ENCODE measurements at places on chromosomes 7 and 10.

GRCh38 chr7:14505906-14506305 lies 396.6 kb downstream of the DGKB start:
- no peak for DNase-seq

DNA sequence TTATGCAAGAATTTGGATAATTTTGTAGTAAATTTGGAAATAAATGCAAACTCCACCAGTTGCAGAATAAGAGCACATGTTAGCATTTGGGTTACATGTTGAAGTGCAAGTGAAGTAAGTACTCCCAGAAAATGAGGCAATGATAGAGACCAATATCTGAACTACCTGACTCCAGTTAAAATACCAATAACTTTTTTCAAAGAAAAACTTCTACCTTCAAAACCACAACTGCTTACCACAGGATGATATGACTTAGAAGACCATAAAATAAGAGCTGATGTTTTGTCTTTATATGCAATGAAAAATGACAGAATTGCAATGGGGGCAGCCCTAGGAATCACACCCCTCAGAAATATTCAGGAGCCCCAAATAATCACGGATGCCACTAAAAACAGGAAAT lies 561.6 kb upstream of the TEX47 start:
- no peak for DNase-seq

DNA sequence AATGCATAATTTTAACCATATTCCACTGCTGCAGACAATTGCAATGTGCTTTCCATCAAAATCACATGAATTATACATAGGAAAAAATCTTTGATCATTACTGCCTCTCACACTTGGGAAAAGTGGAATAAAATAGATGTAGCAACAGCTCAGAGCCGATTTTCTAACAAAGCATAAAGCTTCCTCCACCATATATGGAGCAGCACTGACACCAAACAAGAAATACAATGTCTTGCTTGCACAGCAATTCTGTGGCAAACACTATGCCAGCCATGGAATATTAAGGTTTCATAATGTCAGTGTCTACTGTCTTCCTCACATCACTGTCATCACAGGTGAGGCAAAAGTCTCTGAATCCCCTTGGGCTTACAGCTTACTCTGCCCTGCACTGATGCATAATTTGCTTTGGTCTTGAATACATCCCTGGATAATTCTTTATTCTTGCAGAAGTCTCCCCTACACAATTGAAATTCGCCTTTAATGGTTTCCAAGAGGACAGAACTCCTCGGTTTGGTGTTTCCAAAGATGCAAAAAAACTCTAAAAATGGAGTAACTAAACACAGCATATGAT lies 198.5 kb downstream of the CACNA2D1 start:
- no peak for DNase-seq

DNA sequence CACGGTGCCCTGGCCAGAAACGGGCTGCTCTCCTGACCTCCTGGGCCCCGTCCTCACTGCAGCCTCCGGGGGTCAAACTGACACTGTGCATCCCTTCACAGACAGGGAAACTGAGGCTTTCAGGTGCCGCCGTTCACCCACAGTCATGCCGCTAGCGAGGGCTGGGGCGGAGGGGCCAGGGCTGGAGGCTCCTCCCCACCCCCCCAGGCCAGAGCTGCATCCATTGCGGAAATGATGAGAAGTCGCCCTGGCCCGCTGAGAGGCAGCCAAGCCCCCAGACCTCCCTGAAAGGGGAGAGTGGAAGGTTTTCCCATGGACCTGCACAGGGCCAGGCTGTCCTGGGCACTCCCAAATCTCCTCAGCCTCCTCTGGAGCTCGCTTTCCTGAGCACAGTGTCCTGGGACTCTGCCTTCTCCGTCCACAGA lies 16.5 kb upstream of the INPP5A start:
- no peak for DNase-seq

GRCh38 chr7:69388452-69389137 lies 209.7 kb upstream of the AUTS2 start:
- no peak for DNase-seq

DNA sequence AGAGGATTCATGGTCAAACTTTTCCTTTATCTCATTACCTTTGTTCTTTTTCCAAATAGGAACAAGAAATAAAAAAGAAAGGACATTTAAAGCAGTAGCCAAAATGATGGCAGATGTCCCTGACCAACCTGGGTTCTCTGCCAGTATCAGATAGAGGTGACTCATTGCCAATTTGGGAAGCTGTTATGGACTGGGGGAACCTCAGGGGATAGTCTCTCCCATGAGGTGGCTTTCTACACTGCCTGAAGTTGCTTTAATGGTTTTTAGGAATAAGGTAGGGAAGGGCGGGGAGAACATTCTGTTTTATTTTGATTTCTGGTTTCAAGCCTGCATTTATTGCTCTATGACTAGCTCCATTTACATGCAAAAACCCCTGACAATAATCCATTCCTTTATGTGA lies 457.9 kb upstream of the TPK1 start:
- no peak for DNase-seq

GRCh38 chr7:2641406-2642393 lies 9.9 kb downstream of the TTYH3 start:
- no peak for DNase-seq

GRCh38 chr10:33743429-33743857 lies 409.0 kb upstream of the NRP1 start:
- DNase-seq, result no peak

- no peak for DNase-seq
Observed at GRCh38 chr10:4426866-4427265, 399.1 kb upstream of the AKR1E2 start.

DNA sequence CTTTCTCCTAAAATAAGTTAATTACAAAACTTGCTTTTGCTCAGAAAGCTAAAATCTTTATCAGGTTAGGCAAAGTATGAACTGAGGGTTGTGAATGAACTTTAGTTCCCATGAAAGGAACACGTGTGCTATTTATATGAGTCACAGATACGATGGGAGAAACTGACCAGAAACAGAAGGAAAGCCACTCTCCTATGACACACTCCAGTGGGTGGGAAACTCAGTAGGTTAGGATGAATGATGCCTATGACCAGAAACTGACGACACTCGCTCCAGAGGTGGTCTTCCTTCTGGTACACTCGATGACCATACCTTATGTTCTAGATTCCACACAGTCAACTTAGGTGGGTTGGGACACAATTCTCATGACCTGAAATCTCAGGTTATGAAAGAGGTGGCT lies 215.7 kb upstream of the INHBA start:
- DNase-seq, result no peak

DNA sequence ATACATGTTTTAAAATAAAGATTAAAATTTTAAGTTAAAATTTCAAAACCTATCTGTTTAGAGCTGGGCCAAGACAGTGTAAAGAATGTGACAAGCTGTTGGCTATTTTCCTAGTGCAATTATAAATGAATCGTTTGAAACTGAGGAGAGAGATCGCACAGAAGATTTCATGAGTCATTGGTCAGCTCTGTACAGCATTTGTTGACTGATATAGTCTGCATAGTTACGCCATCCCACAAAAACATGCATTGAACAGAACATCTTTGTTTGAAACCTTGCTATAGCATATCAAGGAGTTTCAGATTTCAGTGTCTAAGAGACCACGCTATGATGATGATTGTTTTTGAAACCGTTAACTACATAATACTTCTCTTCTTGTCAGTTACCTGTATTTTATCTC lies 1.3 kb upstream of the C10orf67 start:
- DNase-seq, result peak; percentile 9

DNA sequence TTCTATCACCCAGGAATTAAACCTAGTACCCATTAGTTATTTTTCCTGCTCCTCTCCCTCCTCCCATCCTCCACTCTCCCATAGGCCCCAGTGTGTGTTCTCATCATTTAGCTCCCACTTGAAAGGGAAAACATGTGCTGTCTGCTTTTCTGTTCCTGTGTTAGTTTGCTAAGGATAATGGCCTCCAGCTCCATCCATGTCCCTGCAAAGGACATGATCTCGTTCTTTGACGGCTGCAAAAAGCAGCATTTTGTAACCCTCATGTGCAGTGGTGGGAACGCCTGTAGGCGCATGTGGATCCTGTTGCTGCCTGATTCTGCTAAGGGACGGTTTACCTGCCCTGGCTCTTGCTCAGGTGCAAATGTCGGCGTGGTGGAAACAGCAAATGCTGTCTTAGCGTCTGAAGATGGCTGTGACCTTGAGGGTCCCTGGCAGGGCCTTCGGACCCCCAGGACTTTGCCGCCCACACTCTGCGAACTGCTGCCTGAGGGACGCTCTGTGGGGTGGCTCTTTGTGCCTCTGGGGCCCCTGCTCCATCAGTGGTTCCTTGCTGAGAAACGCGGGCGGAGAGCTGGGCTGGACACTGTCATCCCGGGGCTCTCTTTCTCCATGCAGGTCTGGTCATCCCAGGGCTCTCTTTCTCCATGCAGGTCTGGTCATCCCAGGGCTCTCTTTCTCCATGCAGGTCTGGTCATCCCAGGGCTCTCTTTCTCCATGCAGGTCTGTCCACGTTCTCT lies 5.6 kb upstream of the MTG1 start:
- DNase-seq, result no peak

GRCh38 chr10:44990302-44990655 lies 10.4 kb upstream of the ZNF22 start:
- DNase-seq, result no peak

DNA sequence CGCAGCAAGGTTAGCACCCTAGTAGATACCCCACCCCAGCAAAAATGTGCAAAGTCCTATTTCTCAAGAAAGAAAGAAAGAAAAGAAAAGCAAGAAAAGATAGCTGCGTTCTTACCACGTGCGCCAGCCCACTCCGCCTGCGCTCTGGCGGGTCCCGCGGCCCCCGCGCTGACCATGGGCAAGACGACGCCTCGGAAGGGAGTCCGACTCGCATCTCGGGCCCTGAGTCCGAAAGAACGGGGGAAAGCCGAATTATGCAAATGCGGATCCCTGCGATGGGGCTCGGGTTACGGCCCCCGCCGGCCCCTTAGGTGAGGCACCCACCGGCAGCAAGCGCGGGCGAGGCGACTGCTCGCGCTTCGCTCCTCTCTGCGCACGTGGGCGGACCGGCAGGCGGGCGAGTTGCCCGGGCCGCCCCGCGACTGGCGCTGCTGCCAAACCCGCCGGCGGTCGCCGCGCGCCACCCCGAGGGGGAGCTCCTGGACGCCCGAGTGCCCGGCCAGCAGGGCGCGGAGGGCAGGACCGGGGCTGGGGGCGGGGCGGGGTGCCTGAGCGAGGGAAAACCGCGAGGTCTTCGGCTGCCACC lies 2.4 kb upstream of the EGR2 start:
- peak; percentile 62 for DNase-seq

- DNase-seq, result peak; percentile 60
Observed at GRCh38 chr10:71397296-71398212, 834 bp downstream of the CDH23 start.

- DNase-seq, result no peak
Observed at GRCh38 chr10:95663496-95663895, 7.0 kb upstream of the ALDH18A1 start.

GRCh38 chr10:69045441-69046300 lies 42.2 kb upstream of the SRGN start:
- DNase-seq, result no peak

GRCh38 chr7:48244864-48245271 lies 73.6 kb downstream of the ABCA13 start:
- no peak for DNase-seq

DNA sequence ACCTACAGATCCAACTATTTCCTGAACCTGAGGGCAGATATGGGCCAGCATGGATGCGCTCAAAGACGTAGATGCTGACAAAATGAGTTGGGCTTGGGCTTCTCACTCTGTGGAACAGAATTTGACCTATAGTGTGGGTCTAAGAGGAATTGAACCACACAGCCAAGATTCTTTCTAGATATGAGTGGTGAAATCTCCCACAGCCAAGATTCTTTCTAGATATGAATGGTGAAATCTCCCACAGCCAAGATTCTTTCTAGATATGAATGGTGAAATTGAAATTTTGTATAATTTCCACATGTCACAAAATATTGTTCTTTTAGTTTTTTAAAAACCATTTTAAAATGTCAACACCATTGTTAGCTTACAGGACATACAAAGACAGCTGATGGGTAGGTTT lies 215.4 kb upstream of the LRGUK start:
- no peak for DNase-seq

DNA sequence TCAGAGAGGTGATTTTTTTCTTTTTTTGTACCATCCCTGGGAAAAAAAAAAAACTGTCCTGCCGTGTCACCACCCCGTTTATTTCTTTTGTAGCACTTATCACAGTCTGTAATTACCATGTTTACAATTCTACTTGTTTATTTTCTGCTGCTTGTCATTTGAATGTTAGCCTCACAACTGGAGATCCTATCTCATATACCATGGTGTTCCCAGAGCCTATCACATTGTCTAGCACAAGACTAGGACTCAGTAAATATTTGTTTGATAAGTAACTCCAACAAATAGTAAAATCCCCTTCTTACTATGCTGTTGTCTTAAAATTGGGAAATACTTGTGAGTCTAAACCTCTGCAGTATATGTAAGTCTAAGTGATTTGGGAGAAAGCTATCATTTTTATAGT lies 36.0 kb downstream of the MKLN1 start:
- no peak for DNase-seq

DNA sequence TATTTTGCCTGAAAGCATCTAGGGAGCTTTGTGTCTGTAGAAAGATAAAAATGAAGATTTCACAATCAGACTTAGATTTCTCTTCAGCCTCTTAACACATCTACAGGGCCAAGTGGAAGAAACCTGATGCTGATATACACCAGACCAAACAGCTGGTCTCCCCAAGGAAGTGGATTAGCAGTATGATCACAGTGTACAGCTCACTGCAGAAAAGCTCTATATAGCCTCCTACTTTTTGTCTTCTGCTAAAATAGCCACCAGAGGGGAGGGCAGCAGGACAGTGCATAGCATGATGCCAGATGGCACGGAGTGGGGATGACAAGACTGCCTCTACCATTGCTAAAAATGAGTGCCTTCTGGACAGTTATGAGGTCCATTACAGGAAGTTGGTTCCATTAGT lies 16.0 kb downstream of the FAM13C start:
- DNase-seq, result no peak

DNA sequence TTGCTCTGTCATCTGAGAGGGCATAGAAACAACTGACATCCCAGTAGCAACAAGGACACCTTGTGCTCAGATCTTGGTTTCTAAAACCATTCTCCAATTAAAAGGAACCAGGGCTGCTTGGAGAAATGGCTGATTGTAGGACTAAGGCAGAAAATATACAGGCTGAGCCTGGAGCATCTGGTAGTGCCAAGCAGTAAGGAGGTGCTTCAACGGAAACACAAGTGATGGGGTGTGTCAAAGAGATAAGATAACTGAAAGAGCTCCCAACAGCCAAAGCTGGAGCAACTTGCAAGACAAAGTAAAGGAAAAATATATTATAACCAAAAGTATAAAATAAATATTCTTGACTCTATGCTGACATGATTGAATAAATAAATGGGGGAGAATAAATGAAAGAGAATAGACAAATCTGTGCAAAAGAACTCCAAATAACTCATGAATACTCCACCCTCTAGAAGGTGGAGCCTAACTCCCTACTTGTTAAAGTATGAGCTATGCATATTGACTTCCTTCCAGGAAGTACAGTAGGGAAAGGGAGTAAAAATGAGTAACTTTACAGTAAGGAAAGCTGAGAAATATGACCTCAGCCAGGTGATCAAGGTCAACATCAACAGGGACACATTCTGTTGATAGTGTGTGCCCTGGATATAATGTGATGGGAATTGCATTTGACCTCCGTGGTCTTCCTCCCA lies 162.4 kb downstream of the NOC3L start:
- no peak for DNase-seq
